ENCODE measurements at places on chromosomes 12 and 14.

- no peak for DNase-seq
Measured at GRCh38 chr14:99863059-99863458, 69.8 kb downstream of the EML1 start.

DNA sequence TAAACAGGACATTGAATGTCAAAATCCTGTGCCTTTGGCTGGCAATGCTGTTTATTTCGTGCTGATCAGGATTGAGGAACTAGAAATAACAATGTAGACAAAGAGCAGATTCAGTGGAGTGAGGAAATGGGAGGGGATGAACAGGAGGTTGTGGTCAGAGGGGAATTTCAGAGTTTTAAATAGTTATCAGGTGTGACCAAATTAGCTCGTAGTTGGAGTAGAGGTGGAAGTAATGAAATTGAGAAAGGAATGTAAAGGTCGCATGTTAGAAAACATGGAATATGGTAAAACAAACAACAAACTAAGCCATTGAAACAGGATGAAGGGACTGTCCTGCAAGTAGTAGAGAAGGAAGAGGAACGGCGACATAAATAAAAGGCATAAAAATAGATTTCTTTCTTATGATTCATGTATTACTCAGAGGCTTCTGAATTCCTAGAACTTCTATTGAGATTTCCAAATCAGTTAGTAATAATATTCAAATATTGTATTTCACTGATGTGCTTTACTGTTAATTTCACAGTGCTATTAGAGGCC is 9.5 kb upstream of the SAV1 start:
- no peak for DNase-seq

- peak; percentile 51 for DNase-seq
Measured at GRCh38 chr12:109760930-109761921, 47.6 kb downstream of the FAM222A start.

DNA sequence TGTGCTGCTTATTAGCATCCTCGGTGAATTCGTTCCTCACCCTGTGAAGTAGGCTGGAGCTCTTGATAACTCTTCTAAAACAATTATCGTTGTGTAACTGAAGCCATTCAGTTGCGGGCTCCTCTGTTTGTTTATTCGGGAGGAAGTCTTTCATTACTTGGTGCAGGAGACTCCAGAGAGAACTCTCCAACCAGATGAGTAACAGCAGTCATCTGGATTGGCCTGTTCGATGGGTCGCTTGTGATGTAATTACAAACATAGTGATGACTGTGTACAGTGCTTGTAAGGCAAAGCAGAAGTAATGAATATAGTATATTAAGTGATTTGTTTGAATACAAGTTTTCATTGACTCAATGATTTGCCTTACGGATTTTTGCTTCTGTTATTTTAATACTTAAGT is 10.9 kb downstream of the ATP6V0A2 start:
- no peak for DNase-seq

- DNase-seq = no peak
Measured at GRCh38 chr12:27987331-27987730, 14.8 kb upstream of the PTHLH start.

- DNase-seq = peak; percentile 70
Measured at GRCh38 chr14:61860294-61860918, 98.2 kb downstream of the SNAPC1 start.

- DNase-seq = no peak
Measured at GRCh38 chr14:31858868-31859267, 218.2 kb upstream of the ARHGAP5 start.

DNA sequence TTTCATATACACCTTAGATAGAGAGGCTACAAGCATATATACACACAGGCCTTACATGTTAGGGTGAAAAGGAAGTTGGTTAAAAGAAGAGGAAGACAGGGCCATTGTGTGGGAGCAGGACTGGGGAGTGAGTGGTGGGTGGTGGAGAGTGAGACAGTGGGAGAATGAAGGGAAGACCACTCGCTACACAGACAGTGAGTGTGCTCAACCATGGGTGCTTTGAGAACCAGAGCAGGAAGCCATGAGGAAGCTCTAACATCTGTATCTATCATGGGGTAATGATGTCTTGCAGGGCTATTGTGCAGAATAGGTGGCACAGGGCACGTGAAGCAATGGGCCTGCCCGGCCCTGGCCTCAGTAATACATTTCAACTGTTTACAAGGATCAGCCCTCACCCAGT is 11.4 kb upstream of the KRT74 start:
- peak; percentile 31 for DNase-seq

- no peak for DNase-seq
Measured at GRCh38 chr12:62288328-62288727, 28.1 kb downstream of the USP15 start.

DNA sequence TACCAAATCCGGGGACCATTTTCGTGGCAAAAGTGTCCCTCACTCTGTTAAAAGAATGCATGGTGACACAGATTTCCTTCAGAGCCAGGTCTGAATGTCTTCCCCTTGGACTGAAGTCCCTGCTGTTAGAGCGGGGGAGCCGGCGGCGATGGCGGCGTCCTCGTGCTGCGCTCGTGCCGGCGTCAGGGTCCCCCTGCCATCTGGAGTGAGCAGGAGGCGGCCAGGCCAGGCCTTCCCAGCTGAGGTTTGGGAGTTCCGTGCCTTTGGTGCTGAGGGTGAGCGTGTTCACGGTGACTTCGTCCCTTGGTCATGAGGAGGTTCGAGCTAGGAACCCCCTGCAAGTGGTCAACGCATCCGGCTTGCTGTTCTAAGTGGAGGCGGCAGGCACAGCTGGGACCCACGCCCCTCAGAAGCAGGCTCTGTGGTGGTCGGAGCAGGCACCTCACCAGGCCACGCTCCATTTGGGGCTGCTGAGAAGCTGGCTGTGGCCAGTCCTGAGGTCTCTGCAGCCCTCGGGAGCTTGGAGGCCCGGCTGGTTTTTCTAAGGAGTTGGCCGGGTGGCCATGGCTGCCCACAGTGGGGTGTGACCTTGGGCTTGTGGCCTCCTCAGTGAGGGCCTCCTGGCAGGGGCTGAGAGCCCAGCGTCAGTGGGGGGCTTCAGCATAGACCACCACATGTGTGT is 9.5 kb downstream of the ZFYVE21 start:
- no peak for DNase-seq

GRCh38 chr14:63200767-63201166 is 3.5 kb upstream of the RHOJ start:
- DNase-seq = peak; percentile 76

GRCh38 chr14:90587918-90588317 is 191.1 kb downstream of the CALM1 start:
- no peak for DNase-seq

All from islet precursor cell (in vitro differentiated cells).